ENCODE measurements at places on chromosomes 5 and 9.

DNA sequence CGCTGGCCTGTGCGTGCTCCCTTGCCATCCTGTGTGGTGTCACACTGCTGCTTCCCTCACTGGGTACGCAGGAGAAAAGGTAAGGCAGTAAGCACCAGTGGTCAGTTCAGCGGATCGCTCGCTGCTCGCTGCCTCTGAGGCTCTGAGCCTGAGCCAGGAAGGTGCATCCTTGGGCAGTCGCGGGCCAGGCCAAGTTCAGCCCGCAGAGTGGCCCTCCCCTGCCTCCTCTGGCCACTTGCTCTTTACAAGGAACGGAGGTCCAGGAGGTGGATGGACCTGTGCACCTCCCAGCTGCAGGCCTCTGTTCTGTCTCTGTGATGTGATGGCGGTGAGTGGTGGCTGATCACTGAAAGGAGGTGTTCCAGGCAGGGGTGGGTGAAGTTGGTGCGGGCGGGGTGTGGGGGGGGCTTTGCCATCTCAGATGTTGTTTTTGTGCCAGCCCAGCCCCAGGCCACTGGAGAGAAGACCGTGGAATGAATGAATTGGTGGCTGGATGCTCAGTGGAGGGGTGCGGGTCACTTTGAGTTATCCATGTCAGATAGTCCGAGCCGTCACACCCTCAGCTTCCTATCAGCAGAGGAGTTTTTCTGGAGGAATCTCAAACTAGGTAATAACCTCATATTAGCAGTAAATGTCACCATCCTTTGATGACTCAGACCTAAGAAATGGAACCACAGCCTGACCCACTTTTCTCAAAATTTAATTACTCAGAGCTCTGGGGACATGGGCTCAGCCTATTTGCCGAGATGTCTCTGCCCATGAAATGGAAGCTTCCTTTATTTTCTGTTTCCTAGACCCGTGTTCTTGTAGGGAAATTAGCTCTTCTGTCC, 7.3 kb downstream of the COL5A1 start:
- DNase-seq, result no peak

- DNase-seq, result no peak
Measured at GRCh38 chr9:14155237-14155636, 158.7 kb downstream of the NFIB start.

GRCh38 chr5:153970496-153970895, 68.2 kb downstream of the FAM114A2 start:
- DNase-seq, result no peak

DNA sequence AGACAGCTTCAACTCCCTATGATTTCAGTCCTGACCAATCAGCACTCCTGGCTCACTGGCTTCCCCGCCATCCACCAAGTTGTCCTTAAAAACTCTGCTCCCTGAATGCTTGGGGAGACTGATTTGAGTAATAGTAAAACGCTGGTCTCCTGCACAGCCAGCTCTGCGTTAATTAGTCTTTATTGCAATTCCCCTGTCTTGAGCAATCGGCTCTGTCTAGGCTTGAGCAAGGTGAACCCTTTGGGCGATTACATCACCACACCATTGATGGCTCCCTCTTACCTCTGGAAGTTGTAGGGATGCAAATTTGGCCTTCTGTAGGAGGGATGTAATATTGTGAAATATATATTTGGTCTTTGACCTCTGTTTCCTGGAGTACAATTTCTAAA, 2.9 kb upstream of the SLC23A1 start:
- no peak for DNase-seq

- no peak for DNase-seq
Measured at GRCh38 chr5:149403923-149404745, 25.0 kb upstream of the IL17B start.

- DNase-seq, result no peak
Measured at GRCh38 chr5:126998895-126999570, 31.3 kb downstream of the MARCHF3 start.

GRCh38 chr9:136650021-136650420, 12.7 kb upstream of the EGFL7 start:
- no peak for DNase-seq

Measured in activated T-cell treated with anti-CD3 and anti-CD28 coated beads, Interleukin-2, amount 50 U/mL, for 72 hours (primary cell).